ENCODE measurements at places on chromosomes 5 and 9. TPM values are rescaled to one million over a fixed set of nuclear protein-coding genes. Genes with fewer than 3 reads are reported as not detected.

Gene DBN1
- total RNA-seq: 13.7 TPM

Gene WNK2
- 0.25 TPM for total RNA-seq

Gene EMB
- total RNA-seq: 223 TPM

Gene GBGT1
- total RNA-seq: 1.7 TPM

Gene HAPLN1
- not detected for total RNA-seq

Gene ADAMTS12
- not detected for total RNA-seq

Gene ROR2
- 1.7 TPM for total RNA-seq

GRCh38 chr5:61275841-61276240, 56.2 kb upstream of the ZSWIM6 start:
- peaks cover 13% of the 10 kb centered on the region for H3K4me1 ChIP-seq
- H3K27ac ChIP-seq: no peak overlapping the region
- peak; percentile 18 for DNase-seq
- no peaks in the 10 kb centered on the region for H3K36me3 ChIP-seq
- H3K4me3 ChIP-seq: no peak overlapping the region

GRCh38 chr9:677461-678097, 163.9 kb upstream of the DMRT1 start:
- H3K27ac ChIP-seq: peak overlapping the region; percentile 3
- no peaks in the 10 kb centered on the region for H3K4me1 ChIP-seq
- DNase-seq: no peak
- no peaks in the 10 kb centered on the region for H3K27me3 ChIP-seq
- H3K36me3 ChIP-seq: no peaks in the 10 kb centered on the region

DNA sequence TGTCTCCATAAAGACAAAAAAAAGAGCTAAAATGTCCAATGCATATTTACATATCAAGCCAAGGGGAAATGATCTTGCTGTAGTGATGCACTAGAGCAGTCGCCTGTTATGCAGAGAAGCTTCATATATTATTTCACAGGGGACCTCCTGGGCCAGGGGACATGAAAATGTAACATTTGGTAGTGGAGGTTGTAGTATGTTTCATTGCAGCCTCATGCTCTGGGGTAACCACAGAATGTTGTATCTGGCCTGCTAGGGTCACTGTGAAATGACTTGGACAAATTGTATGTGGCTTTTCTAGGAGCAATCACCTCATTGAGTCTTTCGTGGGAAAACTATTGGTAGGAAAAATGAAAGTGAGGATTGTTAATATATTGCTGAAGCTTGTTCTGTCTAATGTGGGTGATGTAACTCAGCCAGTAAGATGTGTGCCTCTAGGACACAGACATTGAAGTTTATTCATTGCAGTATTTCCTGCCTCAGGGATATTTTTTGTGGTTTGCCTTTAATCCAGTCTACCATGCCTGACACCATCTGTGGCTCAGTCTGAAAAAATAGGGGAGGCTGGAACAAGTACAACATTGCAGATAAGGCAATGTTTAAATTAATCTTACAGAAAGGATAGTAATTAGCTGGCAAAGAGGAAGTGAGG, 430.8 kb upstream of the TNC start:
- no peaks in the 10 kb centered on the region for H3K27me3 ChIP-seq
- H3K36me3 ChIP-seq: no peaks in the 10 kb centered on the region
- H3K27ac ChIP-seq: no peak overlapping the region
- H3K4me3 ChIP-seq: no peak overlapping the region
- H3K4me1 ChIP-seq: no peaks in the 10 kb centered on the region

DNA sequence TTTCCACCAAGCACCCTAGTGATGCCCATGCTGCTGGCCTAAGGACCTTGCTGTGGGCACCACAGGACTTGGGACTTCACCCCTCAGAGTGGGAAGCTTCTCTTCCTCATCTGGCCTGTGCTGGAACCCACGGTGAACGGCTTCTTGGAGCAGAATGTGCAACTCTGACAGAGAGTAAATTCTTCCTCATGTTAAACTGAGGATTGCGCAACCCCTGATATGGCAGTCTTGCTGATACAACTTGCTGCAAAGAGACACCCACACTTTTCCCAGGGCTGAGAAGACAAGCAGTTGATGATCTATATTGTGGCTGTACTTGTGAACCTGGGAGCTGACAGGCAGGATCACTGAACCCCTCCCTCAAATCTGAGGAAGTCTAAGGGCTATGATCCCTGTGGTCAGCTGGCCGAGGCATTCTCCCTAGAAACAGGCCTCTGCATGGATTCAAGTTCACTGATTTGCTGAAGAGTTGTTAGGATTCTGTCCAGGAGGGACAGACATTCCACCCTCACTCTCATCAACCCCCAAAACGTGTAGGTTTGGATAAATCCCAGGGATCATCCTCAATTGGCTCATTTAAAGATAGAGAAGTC, 307.2 kb downstream of the MTRR start:
- no peaks in the 10 kb centered on the region for H3K27me3 ChIP-seq
- no peak overlapping the region for H3K4me3 ChIP-seq
- H3K4me1 ChIP-seq: no peaks in the 10 kb centered on the region
- no peaks in the 10 kb centered on the region for H3K36me3 ChIP-seq

DNA sequence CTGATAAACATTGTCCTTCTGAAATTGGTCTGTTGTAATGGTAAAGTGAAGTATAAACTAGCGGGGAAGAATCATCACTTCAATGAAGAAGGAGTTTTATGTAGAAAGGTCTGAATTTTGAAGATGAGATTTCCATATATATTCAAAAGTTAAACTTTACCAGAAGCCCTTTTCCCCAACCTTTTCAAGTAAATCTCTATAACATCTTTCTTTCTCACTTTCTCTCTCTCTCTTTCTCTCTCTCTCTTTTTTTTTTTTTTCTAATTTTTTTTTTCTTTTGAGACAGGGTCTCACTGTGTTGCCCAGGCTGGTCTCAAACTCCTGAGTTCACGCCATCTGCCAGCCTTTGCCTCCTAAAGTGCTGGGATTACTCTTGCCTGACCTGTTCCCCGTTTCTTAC, 78.7 kb downstream of the NSD1 start:
- no peaks in the 10 kb centered on the region for H3K4me1 ChIP-seq
- H3K36me3 ChIP-seq: peaks cover 55% of the 10 kb centered on the region
- no peaks in the 10 kb centered on the region for H3K27me3 ChIP-seq
- no peak overlapping the region for H3K27ac ChIP-seq
- DNase-seq: no peak
- H3K4me3 ChIP-seq: no peak overlapping the region

GRCh38 chr9:1337169-1337568, 287.0 kb downstream of the DMRT2 start:
- no peak overlapping the region for H3K4me3 ChIP-seq
- no peak overlapping the region for H3K27ac ChIP-seq
- no peaks in the 10 kb centered on the region for H3K36me3 ChIP-seq
- no peaks in the 10 kb centered on the region for H3K27me3 ChIP-seq
- no peaks in the 10 kb centered on the region for H3K4me1 ChIP-seq

- no peak for DNase-seq
- no peak overlapping the region for H3K27ac ChIP-seq
- H3K36me3 ChIP-seq: peaks cover 11% of the 10 kb centered on the region
- no peaks in the 10 kb centered on the region for H3K27me3 ChIP-seq
These were observed 18.5 kb downstream of the ATOX1 start for GRCh38 chr5:151739939-151740335.

DNA sequence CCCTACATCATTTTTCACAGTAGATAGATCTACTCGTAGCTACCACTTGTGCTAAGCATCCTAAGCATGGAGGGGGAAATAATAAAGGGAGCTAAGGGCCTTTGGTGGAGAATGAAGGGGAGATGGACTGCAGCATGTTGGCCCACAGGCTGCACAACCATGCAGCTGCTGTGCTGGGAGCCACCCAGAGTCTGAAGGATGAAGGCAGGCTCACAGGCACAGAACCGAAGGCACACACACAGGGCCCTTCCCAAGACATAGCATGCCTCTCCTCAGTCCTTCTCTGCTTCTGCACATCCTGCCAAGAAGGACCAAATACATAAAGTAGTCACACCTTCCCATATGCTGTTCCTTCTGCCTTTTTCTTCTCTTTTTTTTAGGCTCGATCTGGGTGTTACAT, 6.6 kb downstream of the FAM193B start:
- DNase-seq: no peak
- H3K4me3 ChIP-seq: no peak overlapping the region
- peaks cover 3% of the 10 kb centered on the region for H3K36me3 ChIP-seq
- peaks cover 4% of the 10 kb centered on the region for H3K4me1 ChIP-seq
- H3K27me3 ChIP-seq: no peaks in the 10 kb centered on the region

DNA sequence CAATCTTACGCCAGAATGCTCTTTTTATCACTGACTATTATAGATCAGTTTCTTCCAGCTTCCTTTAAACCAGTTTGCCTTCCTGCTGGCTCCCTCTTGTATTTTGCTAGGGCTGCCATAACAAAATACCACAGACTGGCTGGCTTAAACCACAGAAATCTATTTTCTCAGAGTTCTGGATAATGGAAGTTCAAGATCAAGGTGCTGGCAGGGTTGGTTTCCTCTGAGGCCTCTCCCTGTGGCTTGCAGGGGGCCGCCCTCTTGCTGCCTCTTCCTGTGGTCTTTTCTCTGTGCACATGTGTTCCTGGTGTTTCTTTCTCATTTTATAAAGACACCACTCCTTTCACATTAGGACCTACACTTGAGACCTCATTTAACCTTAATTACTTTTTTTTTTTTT, 6.8 kb upstream of the FXN start:
- no peak overlapping the region for H3K4me3 ChIP-seq
- no peaks in the 10 kb centered on the region for H3K27me3 ChIP-seq
- H3K36me3 ChIP-seq: no peaks in the 10 kb centered on the region

- H3K36me3 ChIP-seq: no peaks in the 10 kb centered on the region
- DNase-seq: no peak
- H3K27me3 ChIP-seq: no peaks in the 10 kb centered on the region
- no peak overlapping the region for H3K4me3 ChIP-seq
- no peak overlapping the region for H3K27ac ChIP-seq
These were observed 90.4 kb upstream of the CHD1 start for GRCh38 chr5:99019254-99019653.

- H3K4me3 ChIP-seq: no peak overlapping the region
- no peak overlapping the region for H3K27ac ChIP-seq
- H3K27me3 ChIP-seq: no peaks in the 10 kb centered on the region
- no peak for DNase-seq
- no peaks in the 10 kb centered on the region for H3K4me1 ChIP-seq
- H3K36me3 ChIP-seq: no peaks in the 10 kb centered on the region
These were observed 973.3 kb downstream of the TAF11L14 start for GRCh38 chr5:18607570-18607969.

- H3K4me1 ChIP-seq: peaks cover 8% of the 10 kb centered on the region
- H3K27me3 ChIP-seq: no peaks in the 10 kb centered on the region
These were observed 11.1 kb downstream of the CD74 start for GRCh38 chr5:150401376-150402228.

DNA sequence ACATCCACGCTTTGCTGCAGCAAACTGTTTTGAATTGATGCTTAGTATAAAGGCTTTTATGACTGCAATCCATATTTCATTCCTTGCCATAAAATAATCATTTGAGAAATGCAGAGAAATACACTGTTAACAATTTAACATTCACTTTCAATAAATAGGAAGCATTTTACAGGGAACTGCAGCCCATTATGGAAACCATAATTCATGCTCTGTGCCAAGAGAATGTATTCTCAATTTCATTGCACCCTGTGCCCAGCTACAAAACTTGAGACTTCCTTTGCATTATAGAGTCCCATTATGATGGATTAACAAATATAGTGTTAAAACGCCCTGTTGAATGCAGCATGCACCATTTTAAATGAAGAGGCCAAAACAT, 134.0 kb downstream of the MED10 start:
- DNase-seq: no peak
- no peaks in the 10 kb centered on the region for H3K27me3 ChIP-seq
- no peaks in the 10 kb centered on the region for H3K36me3 ChIP-seq

- no peak within 1 kb of the TSS for H3K27ac ChIP-seq
- H3K4me3 ChIP-seq: no peak within 1 kb of the TSS
- H3K4me1 ChIP-seq: no peaks in the 10 kb centered on the region
These were observed at the start of gene TMEM215 for GRCh38 chr9:32783168-32783891. TMEM215 (plus strand) TSS chr9:32783540; CDS start chr9:32784184, 644 bp downstream.

DNA sequence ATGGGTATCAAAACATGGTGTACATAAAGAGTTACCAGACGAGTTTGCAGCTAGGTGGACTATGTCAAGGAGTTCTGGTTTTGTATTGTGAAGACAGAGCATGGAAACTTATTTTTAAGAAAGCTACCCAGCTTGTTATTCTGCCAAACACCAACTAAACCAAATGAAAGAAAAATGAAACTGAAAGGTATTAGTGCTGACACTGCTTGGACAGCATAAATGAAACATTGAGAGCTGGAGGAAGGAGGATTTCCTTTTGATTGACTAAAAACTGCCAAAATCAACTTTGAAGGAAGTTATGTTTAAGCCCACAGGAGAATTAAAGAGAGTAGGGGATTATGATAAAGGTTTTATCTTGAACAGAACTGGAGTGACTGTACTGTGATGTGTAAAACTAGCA, 766.2 kb downstream of the PTPRD start:
- no peak for DNase-seq
- no peaks in the 10 kb centered on the region for H3K27me3 ChIP-seq
- H3K36me3 ChIP-seq: no peaks in the 10 kb centered on the region

DNA sequence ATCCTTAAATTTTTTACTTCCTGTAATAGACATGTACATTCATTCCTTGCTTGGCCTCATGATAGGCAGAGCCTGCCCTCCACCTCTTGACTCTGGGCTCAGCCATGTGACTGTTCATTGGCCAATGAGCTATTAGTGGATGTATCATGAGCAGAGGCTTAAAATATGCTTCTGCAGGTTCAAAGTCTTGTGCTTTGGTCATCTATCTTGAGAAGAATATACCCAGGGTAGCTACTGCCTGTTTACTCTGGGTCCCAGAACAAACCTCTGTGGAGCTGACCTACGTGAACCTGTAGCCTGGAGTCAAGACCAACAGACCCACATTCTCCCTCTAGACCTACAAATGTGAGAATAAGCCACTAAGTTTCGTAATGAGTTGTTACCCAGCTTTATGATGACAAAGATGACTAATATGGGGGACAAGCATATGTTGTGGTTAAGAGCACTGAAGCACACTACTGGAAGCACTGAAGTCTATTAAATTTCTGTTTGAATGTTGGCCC, 244.4 kb downstream of the MAST4 start:
- DNase-seq: no peak
- H3K27me3 ChIP-seq: no peaks in the 10 kb centered on the region
- H3K4me1 ChIP-seq: no peaks in the 10 kb centered on the region
- no peaks in the 10 kb centered on the region for H3K36me3 ChIP-seq
- H3K27ac ChIP-seq: no peak overlapping the region

DNA sequence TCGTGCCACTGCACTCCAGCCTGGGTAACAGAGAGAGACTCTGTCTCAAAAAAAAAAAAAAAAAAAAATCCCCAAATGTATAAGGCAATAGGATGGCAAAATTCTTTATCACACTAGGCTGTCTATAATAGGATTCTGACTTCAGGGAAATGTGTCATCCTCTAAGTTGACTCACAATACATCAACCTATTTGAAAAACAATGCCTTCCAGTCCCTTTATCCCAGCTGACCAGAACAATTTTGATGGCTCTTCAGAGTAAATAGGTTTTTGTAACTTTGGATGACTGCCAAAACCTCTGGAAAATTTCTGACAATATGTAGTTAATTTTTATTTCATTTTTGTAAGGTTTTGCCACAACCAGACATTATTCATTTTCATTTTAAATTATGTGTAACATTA, 184.1 kb downstream of the CCDC192 start:
- no peaks in the 10 kb centered on the region for H3K36me3 ChIP-seq
- DNase-seq: no peak
- H3K4me1 ChIP-seq: no peaks in the 10 kb centered on the region
- no peaks in the 10 kb centered on the region for H3K27me3 ChIP-seq
- H3K27ac ChIP-seq: no peak overlapping the region
